K562 (cell line): ENCODE measurements at places on chromosomes 3 and 15. TPM values are rescaled to one million over a fixed set of nuclear protein-coding genes. Genes with fewer than 3 reads are reported as not detected.

DNA sequence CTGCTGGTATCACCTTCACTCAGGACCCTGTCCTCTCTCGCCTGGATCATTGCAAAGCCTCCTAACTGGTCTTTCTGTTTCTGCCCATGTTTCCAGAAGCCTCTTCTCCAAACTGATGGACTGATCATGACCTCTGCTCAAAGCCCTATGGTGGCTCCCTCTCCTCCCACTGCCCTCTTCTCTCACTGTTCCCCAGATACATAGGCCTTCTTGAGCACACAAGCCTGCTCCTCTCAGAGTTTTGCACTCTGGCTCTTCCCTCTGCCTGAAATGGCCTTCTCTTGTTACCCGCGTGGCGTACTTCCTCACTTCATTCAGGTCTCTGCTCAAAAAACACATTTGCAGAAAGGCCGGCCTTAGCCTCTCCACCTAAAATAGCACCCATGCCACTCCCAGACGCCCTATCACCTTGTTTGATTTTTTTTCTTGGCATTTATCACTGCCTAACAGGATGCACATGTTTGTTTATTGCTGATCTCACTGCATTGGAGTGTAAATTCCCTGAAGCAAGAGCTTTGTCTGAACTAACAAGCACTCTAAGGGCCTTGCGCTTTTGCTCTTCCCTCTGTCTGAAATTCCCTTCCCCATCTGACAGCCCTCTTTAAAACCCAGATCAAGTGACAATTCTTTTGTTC is 1.4 kb upstream of the ETFA start:
- DNase-seq = no peak

GRCh38 chr3:50165910-50166538 is 10.9 kb downstream of the SEMA3F start:
- DNase-seq = no peak

GRCh38 chr3:178036451-178037144 is 499.6 kb upstream of the KCNMB2 start:
- no peak for DNase-seq

DNA sequence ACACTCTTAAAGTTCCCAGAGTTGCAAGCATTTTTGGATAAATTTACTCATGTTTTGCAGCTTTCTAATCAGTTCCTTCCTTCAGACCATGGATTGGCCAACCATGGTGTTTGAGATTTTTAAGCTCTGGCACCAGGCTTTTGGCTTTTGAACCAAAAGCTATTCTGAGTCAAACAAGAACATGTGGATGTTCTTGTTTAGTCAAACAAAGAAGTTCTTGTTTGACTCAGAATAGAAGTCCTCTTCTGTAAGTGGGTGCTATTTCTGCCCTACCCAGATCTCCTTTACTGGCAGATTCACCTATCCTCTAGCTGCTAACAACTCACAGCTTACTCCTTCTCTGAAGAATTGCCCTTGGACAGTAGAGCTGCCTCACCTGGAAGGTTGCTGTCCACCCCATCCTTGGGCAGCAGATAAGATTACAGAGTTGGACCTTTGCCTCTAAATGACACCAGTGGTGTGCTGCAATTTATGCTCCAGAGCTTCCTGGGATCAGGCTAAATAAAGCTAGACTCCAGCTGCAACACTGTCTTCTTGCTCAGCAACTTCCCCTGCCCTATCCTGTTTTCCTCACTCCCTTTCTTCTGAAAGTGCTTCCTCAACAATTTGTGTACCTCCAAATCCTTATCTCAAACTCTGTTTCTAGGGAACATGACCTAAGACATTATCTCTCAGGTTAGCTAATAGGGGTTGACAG is 65.6 kb downstream of the COL6A6 start:
- no peak for DNase-seq

GRCh38 chr15:70132139-70132538 is 34.4 kb upstream of the TLE3 start:
- no peak for DNase-seq

- no peak for DNase-seq
Observed at GRCh38 chr3:49747792-49748480, 24.2 kb upstream of the GMPPB start.

DNA sequence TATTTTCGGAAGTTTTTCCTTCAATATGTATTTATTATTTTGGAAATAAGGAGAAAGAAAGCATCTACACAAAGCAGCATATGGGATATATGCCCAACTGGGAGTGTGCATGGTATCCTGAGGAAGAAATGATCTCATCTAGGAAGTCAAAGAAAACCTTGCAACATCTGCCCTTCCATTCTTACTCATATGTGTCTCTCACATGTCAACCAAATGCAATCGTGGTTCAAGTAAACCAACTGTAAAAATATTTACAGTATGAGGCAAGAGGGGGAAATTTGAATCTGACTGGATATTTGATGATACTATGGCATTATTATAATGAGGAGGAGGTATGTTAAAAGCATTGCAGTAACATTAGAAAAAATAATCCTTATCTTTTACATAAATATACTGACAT is 3.2 kb upstream of the SCG3 start:
- DNase-seq = no peak

DNA sequence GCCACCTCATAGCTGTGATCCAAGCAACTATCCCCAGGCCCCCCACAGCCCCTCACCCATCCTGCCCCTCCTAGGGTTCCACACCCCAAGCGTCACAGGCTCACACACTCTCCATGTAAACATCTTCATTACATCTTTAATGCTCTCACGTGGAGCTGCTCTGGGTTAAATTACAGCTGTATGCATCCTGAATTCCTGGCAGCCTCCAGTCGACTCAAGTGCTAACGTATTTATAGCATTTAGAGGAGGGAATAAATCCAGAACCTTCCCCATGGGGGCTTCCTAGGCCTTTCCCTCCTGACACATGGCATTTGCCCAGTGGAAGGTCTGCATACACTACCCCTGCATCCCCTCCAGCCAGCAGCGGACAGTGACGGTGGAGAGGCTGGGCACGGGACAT is 9.6 kb downstream of the C3orf18 start:
- no peak for DNase-seq

DNA sequence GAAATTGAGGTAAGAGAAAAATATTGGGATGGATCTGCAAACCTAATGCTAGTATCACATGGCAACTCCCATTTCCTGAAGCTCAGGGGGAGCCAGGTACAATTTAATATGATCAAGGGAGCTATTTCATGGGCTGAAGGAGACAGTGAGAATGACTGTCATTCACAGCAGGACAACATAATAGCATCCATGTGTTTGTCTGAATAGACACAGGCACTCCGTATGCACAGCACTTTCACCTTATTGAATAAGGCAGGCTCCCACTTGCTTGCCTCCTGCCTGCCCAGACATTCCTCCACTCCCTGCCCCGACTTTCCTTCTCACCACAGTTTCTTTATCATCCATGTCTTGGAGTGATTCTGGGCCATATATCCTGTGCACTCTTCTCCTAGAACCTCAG is 156.6 kb upstream of the SLC24A5 start:
- DNase-seq = no peak

GRCh38 chr15:38028869-38029268 is 94.4 kb downstream of the TMCO5A start:
- no peak for DNase-seq

DNA sequence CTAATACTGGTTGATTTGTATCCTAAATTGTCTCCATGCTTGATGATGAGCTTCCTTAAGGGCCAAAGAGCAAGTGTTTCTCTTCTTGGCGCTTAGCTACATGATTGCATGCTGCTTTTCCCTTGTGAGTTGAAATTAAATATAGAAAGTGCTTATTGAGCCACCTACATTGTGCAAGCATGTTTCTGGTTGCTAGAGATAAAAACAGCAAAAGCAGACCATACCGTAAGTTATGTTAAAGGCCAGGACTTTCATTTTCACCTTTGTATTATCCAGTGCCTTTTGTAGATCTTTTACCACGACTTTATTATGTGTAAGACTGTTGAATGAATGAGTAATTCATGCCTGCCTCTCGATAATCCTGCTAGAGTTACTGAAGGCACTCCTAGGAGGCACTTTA is 41.9 kb upstream of the CCNB2 start:
- no peak for DNase-seq

DNA sequence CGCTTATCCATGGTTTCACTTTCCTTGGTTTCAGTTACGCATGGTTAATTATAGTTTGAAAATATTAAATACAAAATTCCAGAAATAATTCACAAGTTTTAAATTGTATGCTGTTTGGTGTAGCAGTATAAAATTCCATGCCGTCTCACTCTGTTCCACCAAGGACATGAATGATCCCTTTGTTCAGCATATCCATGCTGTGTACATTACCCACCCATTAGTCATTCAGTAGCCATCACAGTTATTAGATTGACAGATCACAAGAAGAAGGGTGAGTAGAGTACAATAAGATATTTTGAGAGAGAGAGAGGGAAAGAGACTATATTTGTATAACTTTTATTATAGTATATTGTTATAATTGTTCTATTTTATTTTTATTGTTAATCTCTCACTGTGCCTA is 535.5 kb downstream of the SQOR start:
- no peak for DNase-seq

DNA sequence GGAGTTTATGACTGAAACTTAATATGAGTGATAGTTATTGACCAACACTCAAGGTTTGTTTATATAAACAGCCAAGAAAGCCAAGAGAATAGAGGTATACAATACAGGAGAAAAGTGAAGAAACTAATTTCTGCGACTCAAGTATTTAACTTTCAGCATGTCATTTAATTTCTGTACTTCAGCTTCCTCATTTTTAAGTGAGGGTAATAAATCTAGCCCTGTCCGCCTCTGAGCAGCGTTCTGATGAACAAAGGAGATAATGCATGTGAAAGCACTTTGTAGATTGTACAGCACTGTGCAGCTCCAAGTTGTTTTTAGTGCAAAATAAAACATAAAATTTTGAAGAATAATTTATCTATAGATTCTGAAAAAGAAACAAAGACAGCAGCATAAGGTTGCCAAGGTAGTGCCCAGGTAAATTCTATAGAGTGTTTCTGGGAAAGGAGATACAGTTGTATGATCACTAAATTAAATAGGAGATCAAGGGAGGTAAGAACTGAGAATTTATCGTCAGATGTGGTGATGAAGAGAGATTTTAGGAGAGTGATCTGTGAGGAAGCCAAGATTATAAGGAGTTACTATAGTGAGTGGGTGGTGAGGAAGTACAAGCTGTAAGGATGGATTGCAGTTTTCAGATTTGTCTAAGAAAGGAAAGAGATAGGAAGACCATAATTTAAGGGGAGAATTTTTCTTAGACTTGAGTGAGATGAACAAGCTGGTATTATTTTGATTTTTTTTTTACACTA is 71.3 kb downstream of the RASA2 start:
- DNase-seq = no peak

DNA sequence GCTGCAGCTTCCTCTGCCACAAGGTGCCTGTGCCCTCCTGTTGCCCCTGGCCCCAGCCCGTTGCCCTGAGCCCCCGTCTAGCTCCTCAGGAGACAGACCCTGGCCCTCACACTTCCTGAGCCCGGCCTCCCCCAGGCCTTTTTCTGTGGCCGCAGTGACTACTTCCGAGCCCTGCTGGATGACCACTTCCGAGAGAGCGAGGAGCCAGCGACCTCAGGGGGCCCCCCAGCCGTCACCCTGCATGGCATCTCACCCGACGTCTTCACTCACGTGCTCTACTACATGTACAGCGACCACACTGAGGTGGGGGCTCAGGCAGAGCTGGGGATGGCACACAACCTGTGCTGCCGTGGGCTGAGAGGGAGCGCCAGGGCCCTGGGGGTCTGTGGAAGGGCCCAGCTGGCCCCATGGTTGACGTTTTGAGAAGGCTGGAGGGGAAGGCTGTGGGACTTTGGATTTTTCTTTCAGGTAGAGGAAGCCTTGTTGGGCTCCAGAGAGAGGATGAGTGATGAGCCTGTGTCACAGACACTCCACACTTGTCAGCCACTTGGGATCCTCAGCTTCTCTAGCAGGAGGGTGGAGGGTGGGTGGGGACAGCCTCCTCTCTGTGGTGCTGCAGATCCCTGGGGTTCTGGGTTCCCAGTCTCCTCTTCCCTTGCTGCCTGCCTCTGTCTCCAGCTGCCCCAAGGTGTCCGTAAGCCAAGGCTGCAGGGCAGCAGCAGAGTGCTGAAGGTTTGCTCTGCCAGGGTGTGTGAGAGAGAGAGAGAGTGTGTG is 5.0 kb downstream of the ABTB1 start:
- no peak for DNase-seq

DNA sequence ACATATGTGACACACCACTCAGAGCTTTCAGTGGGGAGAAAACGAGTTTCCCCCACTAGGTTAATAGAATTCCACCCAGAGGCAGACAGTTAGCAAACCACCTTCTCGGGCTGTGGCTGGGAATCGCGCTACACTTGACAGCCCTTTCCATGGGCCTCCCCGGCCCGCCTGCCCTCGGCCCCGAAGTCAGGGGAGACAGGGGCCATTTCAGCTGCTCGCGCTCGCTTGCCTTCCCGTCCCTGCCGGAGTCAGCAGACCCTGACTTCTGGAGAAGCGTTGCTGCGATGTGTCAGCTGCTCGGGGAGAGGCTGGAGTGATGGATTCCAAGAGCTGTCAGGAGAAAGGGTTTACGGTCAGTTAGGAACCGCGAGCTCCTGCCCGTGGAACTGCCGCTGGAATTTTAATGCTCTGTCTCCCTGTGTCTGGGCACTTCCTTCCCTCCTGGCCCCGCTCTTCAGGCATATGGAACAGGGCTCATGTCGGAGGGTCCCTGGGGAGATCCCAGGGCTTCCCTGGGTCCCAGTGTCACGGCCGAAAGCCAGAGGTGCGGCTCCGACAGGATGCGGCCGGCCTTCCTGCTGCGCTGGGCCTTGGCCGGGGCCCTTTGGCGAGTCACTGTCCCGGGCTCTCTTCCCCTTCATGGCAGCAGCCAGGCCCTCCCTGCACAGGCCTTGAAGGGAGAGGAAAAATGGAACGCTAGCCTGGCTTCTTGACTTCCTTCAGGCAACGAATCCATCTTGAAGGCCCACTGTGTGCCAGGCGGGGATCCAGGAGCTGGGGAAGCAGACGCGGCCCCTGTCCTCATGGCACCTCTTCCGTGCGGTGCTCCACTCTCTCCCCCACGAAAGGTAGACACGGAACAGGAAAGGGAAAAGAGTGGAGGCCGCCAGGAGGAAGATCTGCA is 38.4 kb upstream of the VPS8 start:
- DNase-seq = no peak

DNA sequence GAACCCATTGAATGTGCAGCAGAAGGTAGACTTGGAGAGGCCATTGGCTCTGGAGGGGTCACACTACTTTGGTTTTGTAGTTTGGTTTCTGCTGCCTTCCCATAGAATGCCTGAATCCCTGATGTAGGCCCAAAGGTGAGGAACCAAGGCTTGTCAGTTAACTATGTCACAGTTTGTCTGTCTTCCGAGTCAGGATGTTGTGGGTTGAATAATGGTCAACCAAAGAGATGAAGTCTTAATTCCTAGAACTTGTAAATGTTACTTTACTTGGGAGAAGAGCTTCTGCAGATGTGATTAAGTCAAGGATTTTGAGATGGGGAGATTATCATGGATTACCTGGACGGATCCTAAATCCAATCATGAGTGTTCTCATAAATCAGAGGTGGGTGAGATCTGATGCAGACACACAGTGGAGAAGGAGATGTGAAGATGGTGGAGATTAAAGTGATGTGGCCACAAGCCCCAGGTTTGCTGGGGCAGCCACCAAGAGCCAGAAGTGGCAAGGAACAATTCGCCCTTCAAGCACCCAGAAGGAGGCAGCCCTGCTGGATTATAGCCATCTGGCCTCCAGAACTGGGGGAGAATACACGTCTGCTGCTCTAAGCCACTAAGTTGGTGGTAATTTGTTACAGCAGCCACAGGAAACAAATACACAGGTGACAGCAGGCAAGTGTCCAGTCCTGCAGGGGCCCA is 2.3 kb upstream of the CCR8 start:
- DNase-seq = no peak

The SAMMSON gene
- total RNA-seq = 1.3 and 1.8 TPM in 2 replicates

The PCNP gene
- total RNA-seq = 145 and 157 TPM in 2 replicates

The PRR23B gene
- not detected in 2 replicates for total RNA-seq

The BFSP2 gene
- not detected in 2 replicates for total RNA-seq

The LRRC58 gene
- total RNA-seq = 14.4 and 14.8 TPM in 2 replicates

The SLC24A5 gene
- not detected in 2 replicates for total RNA-seq

The DAZL gene
- not detected in 2 replicates for total RNA-seq

The NGLY1 gene
- total RNA-seq = 87.6 and 93.9 TPM in 2 replicates
